ENCODE measurements at places on chromosomes 5 and 9. TPM values are rescaled to one million over a fixed set of nuclear protein-coding genes. Genes with fewer than 3 reads are reported as not detected.
A peak's percentile ranks its signal among the peaks of the same experiment; 100 is the strongest.

The SLC36A3 gene
- not detected for total RNA-seq

The LIX1 gene
- total RNA-seq: under 0.01 TPM

The LRRC70 gene
- total RNA-seq: 1.3 TPM

The BTNL8 gene
- total RNA-seq: not detected

The SHISAL2B gene
- not detected for total RNA-seq

The UBE2QL1 gene
- total RNA-seq: not detected

The QRFP gene
- total RNA-seq: not detected

DNA sequence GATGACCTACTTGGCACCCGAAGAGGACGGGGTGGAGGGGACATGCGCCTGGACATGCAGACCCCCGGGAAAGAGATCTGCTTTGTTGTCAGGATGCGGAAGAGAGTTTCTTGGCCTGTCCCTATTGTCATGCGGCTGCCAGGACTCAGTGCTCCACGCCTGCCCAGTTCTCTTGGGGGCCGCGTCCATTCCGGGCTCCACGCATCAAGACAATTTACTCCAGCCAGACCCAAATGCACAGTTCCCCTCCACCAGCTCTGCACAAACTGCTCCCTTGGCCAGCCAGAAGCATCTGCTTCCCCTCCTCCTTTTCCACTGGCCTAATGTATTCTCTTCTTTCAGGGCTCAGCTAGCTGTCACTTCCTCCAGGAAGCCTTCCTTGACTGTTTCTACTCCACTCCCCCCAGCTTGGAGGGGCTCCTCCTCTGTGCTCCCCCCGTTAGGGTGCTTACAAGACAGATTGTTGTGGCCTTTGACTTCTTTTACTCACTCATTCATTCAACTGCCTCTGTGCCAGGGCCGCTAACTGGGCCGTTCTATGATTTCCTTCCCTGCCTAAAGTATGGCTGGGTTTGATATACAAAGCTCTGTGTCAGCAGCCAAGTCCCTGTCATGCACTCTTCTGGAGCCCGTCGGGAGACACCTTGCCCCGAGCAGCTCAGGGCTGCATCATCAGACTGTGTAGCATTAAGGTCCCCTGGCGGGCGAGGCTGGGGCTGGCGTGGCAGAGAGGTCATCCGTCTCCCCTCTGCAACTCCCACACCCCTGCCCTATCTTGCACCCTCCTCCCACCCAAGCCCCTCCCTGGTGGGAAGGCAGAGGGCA is 6.6 kb downstream of the FIBCD1 start:
- DNase-seq: peak; percentile 59

DNA sequence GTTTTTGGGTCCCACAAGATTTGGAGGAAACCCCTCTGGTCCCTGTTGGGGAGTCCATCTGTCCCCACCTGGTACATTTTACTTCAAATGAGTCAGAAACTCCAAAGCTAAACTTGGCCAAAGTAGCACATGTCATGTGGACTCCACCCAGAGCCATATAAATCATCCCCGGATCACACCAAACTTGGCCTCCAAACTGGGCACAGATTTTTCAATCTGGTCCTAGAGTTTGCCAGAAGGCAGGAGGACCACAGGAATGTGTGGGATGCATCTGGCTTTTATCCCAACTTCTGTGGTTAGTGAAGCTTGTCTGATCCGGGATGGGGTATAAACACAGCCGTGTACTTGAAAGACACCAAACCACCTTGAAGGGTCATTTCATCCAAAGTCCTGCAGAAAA is 66.3 kb downstream of the MAT2B start:
- DNase-seq: peak; percentile 98

DNA sequence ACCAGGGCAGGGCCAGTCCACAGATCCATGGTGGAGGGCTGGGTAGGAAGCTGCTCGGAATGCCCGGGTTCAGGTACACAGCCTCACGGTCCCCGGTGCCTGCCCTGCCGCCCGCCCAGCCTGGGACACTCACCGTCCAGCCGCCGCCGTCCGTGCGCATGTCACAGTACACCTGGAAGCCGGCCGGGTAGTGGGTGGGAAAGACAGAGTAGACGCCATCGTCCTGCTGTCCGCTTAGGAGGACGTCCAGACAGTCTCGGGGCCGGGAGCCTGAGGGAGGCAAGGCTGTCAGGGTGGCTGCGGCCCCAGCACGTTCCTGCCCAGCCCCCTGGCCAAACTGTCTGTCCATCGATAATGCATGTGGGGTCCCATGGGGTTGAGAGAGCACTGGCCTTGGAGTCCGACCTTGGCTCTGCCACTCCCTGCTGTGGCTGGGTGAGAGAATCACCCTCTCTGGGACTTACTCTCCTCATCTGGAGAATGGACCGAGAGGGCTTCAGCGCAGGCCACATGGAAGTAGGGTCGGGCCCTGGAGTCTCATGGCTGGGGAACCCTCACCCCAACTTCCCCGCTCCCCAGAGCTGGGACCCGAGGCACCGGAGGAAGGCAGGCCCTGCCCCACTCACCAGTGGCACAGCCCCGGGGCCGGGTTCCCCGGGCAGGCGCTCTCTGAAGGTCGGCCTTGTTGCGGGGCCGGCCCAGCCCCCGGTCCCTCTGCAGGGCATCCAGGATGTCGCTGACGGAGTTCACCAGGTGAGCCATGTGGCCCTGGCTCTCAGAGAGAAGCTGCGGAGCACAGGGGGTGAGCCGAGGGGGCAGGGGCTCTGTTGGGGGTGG is 15.2 kb downstream of the FIBCD1 start:
- DNase-seq: no peak

GRCh38 chr9:133465984-133466383 is 6.2 kb downstream of the CACFD1 start:
- DNase-seq: no peak

DNA sequence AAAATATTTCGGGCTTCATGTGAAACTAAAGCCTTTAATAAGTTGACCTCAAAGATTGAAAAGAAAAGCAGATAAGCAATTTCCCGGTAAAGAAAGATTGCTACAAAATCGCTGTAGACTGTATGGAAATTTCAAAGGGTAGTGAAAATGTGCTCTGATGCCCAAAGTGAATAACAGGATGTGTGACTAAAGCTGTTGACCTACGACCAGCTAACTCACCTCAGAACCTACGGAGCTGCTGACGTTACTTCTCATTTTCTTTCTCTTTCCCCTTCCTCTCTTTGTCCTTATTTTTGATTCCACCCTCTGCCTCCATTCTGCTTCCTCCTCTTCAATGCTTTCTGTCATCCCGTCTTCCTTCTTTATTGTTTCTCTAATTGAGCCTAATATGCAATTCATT is 103.2 kb downstream of the PDE4D start:
- peak; percentile 41 for DNase-seq

DNA sequence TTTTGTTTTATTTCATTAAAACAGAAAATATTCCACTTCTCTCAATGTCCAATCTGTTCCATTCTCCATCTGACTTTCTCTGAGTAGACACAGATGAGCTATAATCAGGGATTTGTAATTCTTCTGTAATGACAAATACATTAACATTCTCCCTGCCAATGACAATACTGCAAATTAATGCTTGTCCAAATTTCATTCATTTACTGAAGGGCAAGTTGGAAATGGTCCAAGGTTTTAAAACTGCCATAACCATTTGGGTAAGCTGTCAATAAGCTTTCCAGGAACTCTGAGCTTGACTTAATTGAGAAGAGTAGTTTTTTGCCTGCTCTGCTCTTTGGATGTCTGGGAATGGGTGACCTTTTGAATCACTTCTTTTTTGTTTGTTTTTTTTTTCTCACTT is 253.5 kb downstream of the DMRTA1 start:
- DNase-seq: no peak

GRCh38 chr9:5442400-5443011 is 4.8 kb upstream of the PLGRKT start:
- DNase-seq: peak; percentile 61

GRCh38 chr9:18299449-18299848 is 174.5 kb upstream of the ADAMTSL1 start:
- DNase-seq: no peak

- no peak for DNase-seq
These were observed 424.1 kb upstream of the CD180 start for GRCh38 chr5:67620424-67621397.

DNA sequence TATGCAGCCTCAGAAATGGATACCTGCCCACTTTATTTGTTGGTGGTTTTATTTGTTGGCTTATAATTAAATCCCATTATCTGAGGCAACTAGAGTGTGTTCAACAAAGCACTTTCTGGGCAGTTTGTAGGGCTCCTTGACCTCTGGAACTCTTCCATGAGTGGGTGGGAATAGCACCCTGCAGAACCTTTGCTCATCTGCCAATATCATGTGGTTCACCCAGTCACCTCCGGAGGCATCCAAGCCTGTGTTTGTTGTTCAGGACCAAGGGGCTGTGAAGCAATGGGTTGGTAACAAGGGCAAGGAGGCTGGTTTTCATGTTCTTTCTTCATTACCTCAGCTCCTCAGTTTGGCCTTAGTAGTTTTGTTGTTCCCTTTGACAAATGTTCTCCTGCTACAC is 314.0 kb downstream of the NDUFS4 start:
- peak; percentile 18 for DNase-seq

DNA sequence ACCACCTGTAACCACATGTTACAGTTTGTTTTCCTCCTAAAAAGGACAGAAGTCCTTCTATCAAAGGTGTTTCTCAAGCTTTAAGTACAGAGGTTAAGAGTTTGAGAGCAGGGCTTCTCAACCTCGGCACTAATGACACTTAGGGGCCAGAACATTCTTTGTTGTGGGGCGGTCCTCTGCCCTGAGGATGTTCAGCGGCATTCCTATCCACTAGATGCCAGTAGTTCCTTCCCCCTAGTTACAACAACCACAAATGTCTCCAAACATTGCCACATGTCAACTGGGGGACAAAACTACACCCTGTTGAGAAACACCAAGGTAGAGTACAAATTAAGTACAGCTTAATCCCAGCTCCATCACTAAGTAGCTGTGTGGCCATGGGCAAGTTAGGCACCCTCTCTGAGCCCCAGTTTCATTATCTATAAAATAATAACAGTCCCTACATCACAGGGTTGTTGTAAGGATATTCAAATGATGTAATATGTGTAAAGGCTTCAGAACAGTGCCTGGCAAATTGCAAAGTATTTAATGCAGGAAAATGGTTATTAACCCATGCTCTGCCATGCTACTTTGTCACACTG is 44.6 kb downstream of the PIP5K1B start:
- no peak for DNase-seq

DNA sequence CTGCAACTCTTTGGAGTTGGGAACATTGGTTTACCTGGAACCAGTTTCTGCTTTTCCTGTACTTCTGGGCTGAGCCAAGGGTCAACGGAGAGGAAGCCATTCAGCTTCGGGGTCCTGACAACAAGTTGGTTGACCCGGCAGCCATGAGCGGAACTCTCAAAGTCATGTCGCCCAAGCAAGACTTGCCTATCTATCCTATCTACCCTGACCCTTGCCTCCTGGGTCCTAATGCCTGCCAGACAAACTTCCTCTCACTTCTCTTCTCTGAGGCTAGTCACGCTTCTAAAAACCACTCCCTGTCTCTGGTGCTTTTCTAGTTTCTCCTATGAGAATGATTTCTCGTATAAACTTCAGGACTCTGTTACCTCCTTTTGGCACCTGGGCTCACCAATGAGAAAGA is 44.7 kb upstream of the CRHBP start:
- DNase-seq: no peak

DNA sequence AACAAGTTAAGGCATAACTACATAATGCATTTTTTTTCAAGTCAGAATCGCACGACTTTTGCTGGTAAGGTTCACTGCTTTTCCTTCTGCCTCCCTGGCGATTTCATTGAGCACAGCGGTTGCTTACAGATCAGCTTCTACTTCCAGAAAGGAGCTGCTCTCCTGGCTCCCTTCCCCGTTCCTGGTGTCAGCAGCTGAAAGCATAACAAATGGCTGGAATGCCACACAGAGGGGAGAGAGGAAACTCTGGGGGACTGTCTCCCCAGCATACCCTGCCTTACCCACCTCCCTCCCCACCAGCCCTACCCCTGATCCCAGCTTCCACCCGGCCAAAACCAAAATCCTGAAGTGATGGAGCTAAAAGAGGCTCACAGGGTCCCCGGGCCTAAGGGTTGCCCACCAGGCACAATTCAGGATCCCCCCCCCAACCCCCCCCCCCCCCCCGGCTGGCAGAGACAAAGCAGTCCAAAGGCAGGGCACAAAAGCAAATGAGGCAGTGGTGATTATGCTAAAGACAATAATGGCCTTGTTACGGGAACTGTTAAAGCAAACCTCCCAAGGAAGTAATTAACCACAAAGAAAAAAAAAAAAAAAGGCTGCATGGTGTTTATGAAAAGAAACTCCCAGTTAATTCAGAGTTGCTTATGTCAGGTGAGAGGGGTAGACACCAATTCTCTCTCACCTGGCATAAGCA is 126.1 kb upstream of the WWC1 start:
- DNase-seq: no peak

DNA sequence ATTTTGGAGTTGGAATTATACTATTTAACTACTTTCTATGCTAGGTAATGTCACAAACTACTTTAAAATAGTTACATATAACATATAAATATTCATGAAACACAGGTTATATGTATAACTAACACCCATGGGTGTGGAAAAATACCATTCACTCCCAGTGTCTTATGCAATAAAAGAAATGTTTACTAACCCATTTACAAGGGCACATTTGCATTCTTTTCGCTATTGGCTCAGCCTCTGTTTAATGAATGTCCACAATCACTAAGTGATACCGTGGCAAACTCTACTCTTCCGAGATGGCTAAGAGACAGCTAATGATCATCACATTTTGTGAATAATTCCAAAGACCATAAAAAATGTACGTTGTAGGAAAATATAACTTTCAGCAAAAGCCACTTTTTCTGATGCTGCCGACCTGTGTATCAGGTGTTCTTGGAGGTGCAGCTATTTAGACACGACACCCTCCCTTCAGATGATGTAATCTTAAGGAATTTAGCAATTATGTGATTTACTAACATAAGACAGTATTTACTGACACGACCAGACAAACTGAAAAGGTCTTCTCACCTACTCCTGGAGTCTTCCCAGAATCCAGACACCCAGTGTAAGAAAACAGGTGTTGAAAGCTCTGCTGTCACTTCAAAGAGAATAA is 121.7 kb upstream of the FAM120A start:
- DNase-seq: no peak

GRCh38 chr5:115940080-115940810 is 22.0 kb upstream of the LVRN start:
- no peak for DNase-seq

DNA sequence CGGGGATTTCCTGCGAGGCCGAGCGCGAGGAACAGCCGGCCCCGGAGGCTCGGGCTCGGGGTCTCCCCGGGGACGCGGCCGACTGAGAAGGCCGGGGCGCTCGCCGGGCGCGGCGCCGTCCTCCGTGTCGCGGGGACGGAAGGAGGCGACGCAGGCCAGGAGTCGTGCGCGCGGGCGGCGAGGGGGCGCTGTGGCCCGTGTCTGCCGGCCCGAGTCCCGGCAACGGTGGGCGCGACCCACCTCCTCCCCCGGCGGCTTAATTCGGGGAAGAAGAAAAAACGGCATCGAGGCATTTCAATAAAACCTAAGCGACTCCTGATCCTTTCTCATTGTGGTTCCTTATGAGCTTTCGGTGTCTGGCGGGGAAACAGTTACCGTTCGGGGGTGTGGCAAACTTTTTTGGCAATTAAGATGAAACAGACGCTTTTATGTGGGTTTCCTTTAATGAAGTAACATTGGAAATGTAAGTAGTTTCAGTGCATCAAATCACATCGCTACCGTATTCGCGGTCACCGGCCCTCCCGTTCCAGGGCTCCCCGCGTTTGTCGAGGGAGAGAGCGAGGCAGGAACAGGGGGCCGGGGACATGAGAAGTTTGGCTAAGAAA is 3.7 kb upstream of the IRX2 start:
- DNase-seq: no peak

GRCh38 chr5:31173614-31174013 is 19.9 kb upstream of the CDH6 start:
- no peak for DNase-seq
